ENCODE measurements at places on chromosomes 6 and 20.

GRCh38 chr6:110063594-110064263 is 85.6 kb downstream of the GPR6 start:
- DNase-seq: no peak

GRCh38 chr6:15513131-15513771 is 149.6 kb downstream of the DTNBP1 start:
- no peak for DNase-seq

DNA sequence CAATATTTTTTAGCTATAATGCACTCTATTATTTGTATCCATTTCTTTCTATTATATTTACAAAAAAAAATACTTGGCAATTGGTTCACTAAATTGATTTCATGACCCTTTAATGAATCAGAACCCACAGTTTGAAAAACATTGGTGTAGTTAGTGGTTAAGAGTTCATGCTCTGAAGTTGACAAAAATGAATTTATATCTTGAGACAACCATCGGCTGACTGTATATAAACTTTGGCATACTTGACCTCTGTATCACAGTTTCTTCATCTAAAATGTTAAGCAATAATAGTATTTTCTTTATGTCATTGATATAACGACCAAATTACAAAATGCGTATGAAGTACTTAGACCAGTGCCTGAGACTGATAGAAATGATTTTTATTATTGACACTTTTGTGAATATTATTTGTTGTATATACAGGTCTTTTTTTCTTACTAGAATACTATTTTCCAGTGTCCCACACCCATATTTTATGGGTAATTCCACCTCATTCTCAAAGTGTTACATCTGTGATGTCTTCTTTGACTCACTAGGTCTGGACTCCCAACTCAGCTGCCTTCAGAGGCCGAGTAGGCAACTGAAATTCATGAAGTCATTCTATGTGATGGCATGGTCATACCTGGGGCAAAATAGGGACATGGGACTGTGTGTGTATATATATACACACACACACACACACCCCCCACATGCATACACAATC is 459.2 kb downstream of the RFPL4B start:
- DNase-seq: no peak

DNA sequence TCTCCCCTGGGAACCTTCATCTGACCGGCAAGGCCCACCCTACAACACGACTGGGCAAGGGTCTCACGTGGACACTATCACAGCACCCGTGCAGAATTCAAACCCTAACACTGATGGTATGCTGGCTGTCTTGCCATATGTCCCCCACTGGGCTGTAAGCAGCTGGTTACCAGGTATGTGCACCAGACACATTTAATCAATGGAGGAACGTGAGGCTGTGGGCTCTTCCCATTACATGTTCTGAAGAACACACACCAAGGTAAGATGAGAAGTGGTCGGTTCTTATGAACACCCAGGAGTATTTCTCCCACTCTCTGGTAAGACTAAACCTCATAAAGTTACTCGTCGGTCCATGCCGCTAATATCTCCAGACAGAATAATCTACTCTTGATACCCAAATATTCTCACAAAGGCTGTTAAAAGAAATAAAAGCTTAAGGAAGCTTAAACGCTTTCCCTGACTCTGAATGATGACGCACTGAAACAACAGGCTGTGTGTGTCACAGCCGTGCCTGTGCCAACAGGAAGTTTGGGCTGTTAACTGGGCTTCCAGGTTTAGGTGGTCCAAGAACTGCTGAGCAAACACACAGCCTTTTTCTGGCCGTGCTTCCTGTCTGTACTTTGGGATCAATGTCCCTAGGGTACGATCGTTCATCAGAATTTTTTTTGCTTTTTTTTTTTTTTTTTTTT is 75.3 kb downstream of the SLC23A2 start:
- DNase-seq: no peak

- DNase-seq: no peak
These were observed 34.7 kb downstream of the BMP2 start for GRCh38 chr20:6802227-6802626.

GRCh38 chr6:121531658-121532169 is 96.3 kb downstream of the GJA1 start:
- DNase-seq: no peak

- DNase-seq: no peak
These were observed 119.8 kb upstream of the AKAP12 start for GRCh38 chr6:151119823-151120524.

DNA sequence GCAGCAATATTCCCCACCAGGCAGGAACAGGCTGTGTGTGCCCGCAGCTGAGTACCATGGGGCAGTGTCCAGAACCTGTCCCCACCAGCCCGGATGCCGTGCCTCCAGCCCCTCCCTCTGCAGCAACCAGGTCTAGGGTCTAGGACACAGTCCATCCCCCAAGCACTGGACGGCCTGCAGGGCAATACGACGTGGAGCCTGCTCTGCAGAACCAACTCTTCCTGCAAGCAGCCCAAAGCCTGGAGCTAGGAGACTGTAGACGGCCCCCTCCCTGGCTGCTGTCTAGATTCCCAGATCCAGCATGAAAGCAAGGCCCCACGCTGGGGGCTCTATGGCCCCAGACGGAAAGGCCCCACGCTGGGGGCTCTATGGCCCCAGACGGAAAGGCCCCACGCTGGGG is 128.2 kb upstream of the AFDN start:
- DNase-seq: no peak

DNA sequence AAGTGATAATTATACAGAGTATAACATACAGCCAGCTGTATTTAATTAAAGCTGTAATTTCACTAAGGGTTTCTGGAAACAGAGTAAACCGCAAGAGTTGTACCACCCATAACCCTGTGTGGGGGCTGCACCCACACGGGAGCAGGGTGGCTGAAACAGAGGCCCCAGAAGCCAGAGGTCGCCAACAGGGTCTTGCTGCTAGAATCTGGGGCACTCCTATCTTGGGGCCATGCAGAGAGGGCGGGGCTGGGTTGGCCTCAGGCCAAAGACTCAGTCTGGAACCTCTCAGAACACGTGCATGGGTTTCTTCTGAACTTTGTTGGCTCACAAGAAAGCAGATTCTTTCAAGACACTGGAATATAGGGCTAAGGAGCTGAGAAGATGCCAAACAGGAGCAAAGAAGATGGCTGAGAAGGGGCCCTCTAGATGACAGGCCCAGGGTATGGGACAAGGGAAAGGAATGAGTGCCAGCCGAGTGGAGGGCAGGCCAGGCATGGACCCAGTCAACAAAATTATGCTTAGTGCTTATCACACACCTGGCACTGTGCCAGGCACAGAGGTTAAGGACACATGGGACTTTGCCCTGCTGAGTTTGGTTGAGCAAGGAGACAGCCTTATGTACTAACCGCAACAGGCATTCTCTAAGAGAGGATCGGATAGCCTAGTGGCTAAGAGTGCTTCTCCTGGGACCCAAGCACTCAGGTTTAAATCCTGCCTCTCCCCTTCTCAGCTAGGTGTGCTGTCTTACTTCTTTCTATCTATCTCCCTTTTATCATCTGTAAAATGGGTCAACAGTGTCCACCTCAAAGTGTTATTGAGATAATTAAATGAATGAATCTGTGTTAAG is 96.6 kb upstream of the FOXP4 start:
- no peak for DNase-seq

DNA sequence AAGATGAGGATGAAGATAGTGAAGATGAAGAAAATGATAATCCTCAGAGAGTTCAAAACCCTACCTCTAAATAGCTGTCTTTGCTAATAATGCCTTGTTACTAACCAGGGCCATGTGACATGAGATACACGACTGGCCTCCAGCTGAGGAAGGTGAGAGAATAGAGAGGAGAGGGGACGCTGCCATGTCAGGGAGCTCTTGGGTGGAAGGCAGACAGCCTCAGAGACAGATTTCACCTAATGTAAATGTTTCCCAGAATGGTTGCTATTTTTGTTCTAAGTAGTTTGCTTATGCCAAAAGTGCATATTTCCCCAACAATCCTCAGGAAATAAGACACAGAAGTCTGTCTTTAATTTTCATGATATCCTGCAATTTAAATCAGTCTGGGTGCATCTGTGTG is 138.4 kb downstream of the ELOVL4 start:
- DNase-seq: no peak

GRCh38 chr6:68639211-68639610 is 4.1 kb downstream of the ADGRB3 start:
- DNase-seq: no peak

DNA sequence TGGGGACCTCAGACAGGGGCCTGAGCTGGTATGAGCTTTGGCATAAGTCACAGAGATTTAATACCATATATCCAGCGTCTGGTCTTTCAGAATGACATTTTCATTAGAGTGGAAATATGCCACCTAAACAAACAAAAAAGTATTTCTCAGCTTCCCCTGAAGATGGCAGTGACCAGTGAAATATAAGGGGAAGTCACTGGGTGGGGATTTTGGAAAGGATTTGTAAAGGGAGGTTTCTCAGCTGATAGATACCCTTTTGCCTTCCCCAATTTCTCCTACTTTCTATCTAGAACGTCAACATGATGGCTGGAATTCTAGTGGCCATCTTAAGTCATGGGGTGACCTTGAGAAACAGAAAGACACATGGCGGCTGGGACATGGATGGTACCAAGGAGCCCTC is 137.7 kb upstream of the LRFN2 start:
- DNase-seq: no peak

DNA sequence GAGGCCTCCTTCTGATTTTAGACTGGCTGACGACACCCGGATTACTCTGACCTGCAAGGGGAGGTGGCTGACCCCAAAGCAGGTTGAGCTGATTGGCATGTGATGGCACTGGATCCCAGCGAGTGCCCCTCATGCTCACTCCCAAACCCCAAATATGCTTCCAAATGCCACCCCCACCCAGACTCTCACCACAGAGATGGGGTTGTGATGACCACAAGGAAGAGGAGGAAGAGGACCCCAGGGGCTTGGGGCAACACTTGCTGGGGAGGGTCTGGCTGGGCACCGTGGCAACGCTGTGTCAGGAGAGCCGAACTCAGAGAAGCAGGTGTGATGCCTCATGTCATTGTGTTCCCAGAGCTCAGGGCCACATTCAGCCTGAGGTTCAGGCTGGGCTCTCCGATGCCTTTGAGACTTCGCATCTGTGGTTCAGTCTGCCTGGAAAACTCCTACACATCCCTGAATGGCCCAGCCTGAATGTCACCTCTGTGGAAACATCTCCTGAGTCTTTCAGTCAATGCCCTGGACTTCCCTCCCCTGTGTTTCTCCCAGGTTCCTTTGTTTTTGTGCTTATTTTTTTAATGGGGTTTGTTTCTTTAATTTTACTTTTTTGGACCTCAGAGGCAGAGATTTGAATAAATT is 169.1 kb upstream of the PMEPA1 start:
- no peak for DNase-seq

- DNase-seq: no peak
These were observed 4.4 kb upstream of the STX16 start for GRCh38 chr20:58646703-58647102.

GRCh38 chr6:131013495-131013894 is 49.5 kb downstream of the EPB41L2 start:
- no peak for DNase-seq

GRCh38 chr6:108157981-108158525 is 7.8 kb upstream of the NR2E1 start:
- DNase-seq: no peak

GRCh38 chr20:60895363-60896079 is 356.5 kb upstream of the CDH4 start:
- no peak for DNase-seq

- no peak for DNase-seq
These were observed 12.9 kb upstream of the NTSR1 start for GRCh38 chr20:62695448-62696414.

GRCh38 chr6:102417368-102417998 is 1024.0 kb downstream of the GRIK2 start:
- DNase-seq: no peak

- no peak for DNase-seq
These were observed 968.7 kb upstream of the CITED2 start for GRCh38 chr6:140343128-140343527.

DNA sequence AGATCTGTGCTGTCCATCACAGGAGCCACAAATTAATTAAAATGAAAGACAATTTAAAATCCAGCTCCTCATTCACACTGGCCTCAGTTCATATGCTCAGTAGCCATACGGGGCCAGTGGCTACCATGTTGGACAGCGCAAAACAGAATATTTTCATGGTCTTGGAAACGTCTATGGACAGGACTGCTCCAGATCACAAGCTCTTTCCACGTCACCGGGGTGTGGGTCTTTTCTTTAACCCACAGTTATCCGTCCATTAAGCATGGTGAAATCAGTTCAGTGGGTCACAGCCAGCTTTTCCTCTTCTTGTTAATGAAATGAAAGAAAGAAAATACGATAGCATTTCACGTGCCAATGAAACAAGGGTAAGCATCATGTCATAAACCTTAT is 24.1 kb downstream of the GFOD1 start:
- no peak for DNase-seq

GRCh38 chr6:169499848-169500247 is 202.0 kb downstream of the WDR27 start:
- DNase-seq: no peak

DNA sequence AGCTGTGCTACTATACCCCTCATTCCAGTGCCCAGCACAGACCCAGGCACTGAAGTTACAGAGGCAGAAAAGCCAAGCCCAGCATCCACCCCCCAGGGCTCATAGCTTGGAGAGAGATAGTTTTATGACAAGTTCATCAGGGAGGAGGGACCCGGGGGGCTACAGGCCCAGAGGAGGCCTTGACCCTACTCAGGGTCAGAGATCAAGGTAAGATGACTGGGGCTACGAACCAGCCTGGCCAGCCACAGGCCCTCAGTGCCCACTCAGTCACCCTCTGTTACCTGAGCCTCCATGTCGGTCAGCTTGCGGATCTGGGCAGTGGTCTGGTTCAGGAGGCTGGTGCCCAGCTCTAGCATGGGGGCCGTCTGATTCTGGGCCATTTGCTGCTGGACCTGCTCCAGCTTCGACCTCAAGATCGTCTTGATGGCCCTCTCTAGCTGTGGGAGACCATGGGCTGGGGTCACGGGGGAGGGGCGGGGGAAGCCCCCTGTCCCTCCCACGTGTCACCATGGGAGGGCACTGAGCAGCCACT is 26.1 kb downstream of the ANGPT4 start:
- no peak for DNase-seq

DNA sequence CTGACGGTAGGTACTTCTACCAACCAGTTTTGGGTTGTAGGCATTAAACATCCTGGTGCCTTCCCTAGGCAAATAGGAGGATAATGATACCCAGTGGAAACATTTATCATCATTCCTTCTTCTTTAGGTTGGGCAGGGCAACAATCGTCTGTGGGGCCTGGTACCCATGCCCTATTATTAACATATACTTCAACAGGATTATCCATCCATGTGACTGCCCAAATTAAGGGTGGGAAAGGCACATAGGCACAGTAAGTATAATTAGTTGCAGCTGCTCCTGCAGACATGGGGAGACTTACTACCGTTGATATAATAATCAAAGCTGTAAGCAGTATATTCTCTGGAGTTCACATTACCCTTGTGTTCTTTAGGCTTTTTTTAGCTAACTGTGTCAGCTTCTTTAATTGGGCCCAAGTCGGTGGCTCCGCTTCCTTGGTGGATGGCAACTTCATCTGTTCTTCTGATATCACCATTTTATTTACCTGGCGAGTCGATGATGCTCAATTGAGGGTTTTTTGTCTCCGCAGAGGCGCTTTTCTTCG is 16.8 kb downstream of the RPL7L1 start:
- no peak for DNase-seq

GRCh38 chr6:167988945-167989841 is 8.3 kb upstream of the KIF25 start:
- DNase-seq: no peak

All from activated naive CD4-positive, alpha-beta T cell (primary cell).